ENCODE measurements at places on chromosomes 6 and 20.
A peak's percentile ranks its signal among the peaks of the same experiment; 100 is the strongest.

- DNase-seq = no peak
Observed at GRCh38 chr6:89944181-89944755, 50.0 kb downstream of the GJA10 start.

DNA sequence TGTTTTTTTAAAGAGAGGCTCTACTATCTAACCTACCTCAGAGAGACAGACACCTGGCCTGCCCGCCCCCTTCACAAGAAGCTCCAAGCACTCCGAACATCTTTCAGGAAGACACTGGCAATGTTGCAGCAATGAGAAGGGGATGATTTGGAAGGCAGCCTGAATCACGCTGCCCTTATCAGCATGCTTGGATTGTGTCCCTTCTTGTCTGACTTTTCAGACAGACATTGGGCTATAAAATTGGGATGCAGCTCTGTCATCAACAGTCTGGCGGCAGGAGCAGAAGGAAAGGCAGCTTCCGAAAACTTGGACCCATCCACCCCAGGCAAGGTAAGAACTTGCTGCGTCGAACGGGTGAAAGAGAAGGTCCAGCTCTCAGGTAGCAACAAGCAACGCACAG is 56.0 kb downstream of the CDK5RAP1 start:
- no peak for DNase-seq

DNA sequence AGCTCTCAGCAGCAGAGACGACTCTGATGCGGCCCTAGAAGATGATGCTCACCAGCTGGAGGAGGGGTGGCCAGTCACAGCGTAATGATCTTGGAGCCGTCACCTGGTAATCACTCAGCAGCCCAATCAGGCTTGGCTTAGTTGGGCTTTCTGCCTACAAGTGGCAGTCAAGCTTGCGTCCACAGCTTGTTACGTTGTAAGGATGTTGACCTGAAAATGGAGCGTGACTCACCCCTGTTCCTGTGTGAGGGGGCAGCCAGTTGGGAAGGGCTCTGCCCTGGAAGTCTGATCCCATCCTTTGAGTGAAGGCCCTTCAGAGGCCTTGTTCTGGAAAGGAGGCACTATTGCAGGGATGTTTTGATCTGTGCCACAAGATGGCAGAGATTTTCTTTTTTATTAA is 49.8 kb downstream of the SPATA2 start:
- DNase-seq = no peak

GRCh38 chr6:45477790-45478189 is 100.1 kb upstream of the SUPT3H start:
- peak; percentile 47 for DNase-seq

DNA sequence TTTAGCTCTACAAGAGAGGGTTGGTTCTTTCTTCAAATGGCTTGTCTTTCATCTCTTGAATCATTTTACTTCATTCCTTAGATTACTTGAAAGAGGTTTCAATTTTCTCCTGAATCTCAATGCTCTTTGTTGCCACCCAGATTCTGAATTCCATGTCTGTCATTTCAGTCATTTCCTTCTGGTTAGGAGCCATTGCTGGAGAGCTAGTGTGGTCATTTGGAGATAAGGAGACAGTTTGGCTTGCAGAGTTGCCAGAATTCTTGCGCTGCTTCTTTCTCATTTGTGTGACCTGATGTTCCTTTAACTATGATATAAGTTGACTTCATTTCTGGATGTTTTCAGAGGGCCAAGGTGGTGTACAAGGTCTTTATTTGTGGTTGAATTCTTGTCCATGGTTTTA is 157.8 kb downstream of the SLC22A3 start:
- no peak for DNase-seq

GRCh38 chr20:13344671-13345070 is 123.6 kb downstream of the ISM1 start:
- DNase-seq = no peak

GRCh38 chr6:1894954-1895353 is 285.2 kb downstream of the FOXC1 start:
- DNase-seq = no peak

DNA sequence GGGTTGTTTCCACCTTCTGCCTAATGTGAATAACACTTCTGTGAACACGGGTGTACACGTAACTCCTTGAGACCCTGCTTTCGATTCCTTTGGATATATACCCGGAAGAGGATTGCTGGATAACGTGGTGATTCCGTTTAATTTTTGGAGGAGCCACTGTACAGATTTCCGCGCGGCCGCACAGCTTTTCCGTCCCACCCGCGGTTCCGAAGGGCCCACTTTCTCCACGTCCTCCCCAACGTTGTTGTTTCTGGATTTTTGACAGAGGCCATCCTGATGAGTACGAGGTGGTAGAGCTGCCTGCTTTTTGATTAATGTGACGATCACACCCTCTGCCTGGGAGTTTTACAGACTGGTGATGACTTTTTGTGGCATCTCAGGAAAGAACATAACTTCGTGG is 114.0 kb downstream of the MYLK4 start:
- DNase-seq = no peak

GRCh38 chr6:3755637-3756545 is 4.4 kb upstream of the PXDC1 start:
- DNase-seq = no peak

DNA sequence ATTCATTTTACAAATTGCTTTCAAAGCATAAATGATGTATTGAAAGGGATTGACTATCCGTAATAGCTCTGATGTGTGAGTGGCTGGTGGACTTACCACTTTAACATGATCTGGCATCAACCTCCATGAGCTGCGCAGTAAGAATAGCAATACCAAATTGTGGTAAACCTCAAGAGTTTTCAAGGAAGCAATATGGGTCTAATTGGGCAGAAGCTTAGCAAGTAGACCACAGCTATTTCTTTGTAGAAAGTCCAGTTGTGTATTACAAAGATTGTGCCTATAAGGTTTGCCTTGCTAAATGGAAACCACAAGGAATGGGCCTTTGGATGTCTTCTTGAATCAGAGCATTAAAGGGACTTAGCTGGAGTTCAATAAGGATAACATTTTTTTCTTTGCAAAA is 736.6 kb downstream of the KIF16B start:
- no peak for DNase-seq

- no peak for DNase-seq
Observed at GRCh38 chr20:1075616-1076015, 42.8 kb upstream of the PSMF1 start.

GRCh38 chr20:11379257-11380011 is 538.3 kb upstream of the BTBD3 start:
- no peak for DNase-seq

GRCh38 chr6:137427656-137428290 is 66.4 kb downstream of the OLIG3 start:
- no peak for DNase-seq

DNA sequence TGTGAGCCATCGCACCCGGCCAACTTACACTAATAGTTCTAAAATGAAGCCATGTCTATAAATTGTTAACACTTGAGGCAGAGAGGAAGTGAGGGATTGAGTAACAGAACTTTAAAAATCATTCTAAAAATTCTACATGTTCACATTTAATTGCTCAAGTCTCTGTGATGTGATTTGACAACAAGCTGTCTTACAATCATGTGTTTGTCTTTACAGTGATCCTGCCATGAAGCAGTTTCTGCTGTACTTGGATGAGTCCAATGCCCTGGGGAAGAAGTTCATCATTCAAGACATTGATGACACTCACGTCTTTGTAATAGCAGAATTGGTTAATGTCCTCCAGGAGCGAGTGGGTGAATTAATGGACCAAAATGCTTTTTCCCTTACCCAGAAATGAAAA is 23.6 kb downstream of the GTF2H5 start:
- no peak for DNase-seq

GRCh38 chr20:46023999-46024398 is 5.0 kb upstream of the SLC12A5 start:
- no peak for DNase-seq

GRCh38 chr20:8639112-8639778 is 429.6 kb upstream of the PLCB4 start:
- DNase-seq = no peak

GRCh38 chr20:29878281-29878741 is 1379.2 kb upstream of the DEFB115 start:
- no peak for DNase-seq

DNA sequence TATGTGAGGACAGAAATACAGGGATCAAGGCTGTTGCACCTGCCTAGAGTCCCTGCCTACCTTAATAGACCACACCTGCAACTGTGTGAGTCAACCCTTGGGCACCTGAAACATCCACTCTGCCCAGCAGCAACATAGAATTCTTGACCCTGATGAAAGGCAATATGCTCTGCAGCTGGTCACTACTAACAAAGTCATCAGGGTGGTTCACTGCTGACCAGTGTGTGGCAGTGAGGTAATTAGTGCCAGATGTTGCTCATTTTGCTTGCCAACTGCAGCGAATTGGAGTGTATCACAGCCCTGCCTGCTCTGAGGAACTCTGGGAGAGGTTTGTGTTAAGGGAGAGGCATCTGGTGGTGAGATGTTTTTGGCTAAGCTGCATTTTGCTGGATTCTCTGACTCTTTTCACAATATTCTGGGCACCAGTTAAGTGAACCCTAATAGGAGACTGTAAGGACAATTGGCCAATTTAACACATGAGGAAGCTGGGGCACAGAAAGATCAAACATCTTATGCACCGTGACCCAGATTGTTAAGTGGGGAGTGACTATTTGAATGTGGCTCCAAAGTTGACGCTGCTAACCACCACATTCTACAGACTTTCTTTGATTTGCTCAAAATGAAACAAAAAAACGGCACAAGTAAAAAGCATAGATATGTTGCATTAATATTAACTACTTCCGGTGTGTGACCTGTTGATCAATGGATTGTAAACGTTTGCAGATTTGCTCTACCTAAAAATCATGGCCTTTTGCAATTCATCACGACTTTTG is 61.9 kb upstream of the OPRM1 start:
- DNase-seq = no peak

DNA sequence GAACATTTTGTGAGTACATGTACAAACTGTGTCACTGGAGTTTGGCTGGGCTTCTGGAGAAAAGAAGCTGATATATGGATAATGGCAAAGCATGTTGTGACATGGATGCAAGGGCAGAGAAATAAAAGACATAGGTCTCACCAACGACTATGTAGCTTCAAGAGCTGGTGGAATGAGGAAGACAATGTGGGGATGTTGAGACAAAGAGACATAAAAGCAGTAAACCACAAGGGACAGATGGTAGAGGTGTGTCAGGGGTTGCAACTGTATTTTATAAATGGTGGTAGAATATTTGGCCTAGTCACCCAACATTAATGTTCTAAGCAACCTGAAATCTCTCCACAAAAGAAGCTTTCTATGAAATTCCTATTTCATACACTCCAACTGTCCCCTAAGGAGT is 199.0 kb downstream of the KCNQ5 start:
- no peak for DNase-seq

- no peak for DNase-seq
Observed at GRCh38 chr20:25352746-25353145, 37.9 kb downstream of the ABHD12 start.

DNA sequence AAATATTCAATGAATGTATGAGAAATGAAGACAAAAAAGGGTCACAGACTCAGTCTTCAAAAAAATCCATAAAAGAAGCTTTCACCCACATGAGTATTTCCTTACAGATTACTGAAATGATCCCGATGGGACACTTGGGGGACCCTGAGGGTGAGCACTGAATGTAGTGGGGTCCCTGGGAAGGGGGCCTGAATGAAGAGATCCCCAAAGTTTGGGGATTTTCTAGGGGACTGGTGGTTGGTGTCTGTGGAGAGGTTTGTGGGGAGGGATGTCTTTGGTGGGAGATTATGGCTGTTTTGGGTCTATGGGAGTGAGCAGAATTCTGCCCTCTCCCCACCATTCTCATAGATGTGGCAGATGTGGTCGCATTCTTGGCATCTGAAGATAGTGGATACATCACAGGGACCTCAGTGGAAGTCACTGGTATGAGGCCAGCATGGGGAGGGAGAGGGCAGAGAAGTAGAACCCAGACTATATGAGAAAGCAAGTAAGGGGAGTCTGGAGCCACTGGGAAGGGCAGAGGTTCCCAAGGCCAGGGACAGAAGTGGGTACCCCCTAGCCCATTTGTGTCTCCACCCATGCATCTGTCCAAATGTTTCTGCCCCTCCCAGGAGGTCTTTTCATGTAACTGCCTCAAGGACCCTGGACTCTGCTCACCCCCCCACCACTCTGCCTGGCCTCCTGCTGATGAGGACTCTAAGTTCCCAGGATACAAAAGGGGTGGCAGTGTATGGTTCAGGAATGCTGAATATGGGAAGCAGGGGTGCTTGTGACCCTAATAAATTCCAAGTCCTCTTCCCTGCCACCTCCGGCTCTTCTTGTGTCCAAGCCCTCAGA is 1.8 kb downstream of the HSD17B8 start:
- DNase-seq = no peak

GRCh38 chr6:168708984-168709383 is 268.0 kb downstream of the SMOC2 start:
- no peak for DNase-seq

DNA sequence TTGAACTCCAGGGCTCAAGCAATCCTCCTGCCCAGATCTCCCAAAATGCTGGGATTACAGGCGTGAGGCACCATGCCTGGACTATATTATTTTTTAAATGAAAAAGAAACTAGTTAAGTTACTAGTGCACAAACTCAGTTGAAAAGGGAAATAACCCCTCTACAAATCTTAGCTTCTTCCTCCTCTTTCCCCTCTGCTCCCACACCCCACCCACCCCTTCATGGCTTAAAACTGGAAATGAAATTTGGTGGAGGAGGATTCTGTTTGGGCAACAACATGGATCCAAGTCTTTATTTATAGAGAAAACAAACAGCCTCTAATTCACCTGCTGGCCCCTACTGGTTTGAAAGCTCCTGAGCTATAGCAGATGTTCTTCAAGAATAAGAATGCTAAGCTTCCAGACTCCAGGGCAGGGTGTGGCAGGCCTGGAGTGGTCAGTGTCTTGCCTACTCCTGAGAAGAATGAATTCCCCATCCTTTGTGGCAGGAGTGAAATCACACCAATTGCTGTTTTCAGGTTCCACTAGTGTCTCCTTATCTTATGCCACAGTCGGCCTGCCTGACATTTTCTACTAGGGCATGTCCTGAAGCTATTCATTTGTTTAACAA is 73.5 kb downstream of the ZFP64 start:
- DNase-seq = no peak

DNA sequence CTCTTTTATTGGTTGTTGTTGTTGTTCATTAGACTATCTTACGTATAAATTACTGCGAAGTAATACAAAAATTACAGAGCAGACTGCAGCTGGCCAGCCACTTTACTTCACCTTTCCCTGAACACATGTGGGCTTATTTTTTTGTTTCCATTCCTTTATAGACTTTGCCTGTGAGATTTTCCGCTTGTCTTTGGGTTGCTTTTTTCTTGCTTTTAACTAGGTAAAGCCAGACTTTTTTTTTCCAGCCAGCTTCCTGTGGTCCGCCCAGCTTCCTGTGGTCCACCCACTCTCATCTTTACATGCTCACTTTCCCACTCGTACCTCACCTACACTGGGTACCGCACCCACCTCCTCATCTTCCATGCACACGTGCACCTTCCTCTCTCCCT is 79.0 kb downstream of the IPCEF1 start:
- no peak for DNase-seq

DNA sequence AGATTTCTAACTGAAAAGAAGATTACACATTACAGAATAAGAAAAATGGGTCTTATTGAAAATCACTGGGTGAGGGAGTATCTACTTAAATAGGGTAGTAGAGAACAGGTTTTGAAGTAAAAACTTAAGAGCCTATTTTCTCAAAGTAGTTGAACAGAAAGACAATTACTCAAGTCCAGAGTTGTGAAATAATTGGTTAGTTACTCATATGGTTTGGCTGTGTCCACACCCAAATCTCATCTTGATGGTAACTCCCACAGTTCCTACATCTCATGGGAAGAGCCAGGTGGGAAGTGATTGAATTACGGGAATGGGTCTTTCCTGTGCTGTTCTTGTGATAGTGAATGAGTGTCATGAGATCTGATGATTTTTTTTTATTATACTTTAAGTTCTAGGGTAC is 1035.3 kb upstream of the GJE1 start:
- DNase-seq = no peak
